ENCODE measurements at places on chromosomes 7 and 10. TPM values are rescaled to one million over a fixed set of nuclear protein-coding genes. Genes with fewer than 3 reads are reported as not detected.
A peak's percentile ranks its signal among the peaks of the same experiment; 100 is the strongest.

- DNase-seq, result no peak
Observed at GRCh38 chr10:70615784-70616522, 13.4 kb upstream of the PRF1 start.

- DNase-seq, result peak; percentile 56
Observed at GRCh38 chr7:47266799-47267198, 315.1 kb downstream of the TNS3 start.

GRCh38 chr7:140134039-140134438 is 42.7 kb downstream of the KDM7A start:
- DNase-seq, result no peak

DNA sequence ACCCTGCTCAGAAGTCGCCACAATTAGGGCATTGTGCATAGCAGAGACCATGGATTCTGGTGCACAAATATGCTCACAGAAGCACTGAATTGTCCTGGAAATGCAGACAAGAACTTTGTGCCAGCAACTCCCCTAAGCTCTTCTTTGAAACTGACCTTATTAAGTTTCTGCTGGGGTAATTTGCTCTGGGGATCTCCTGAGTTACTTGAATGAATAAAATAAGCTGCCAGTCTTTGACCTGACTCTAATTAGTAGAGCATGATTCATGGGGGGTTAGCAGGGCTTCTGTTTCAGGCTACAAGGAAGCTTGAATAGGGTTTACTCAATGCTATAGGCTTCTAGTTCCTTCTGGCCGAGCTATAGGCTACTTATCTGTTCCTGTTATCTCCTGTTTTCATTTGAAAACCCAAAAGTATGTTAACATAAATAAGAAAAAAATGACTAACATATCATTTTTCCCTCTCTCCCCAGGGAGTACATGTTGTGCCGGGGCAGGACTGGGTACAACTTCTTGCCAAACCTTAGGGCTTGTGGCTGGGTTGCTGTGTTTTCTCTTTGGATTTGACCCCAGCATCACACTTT is 169.0 kb upstream of the TMEM229A start:
- DNase-seq, result no peak

The ABCB1 gene
- polyA plus RNA-seq, result 13.4 TPM

DNA sequence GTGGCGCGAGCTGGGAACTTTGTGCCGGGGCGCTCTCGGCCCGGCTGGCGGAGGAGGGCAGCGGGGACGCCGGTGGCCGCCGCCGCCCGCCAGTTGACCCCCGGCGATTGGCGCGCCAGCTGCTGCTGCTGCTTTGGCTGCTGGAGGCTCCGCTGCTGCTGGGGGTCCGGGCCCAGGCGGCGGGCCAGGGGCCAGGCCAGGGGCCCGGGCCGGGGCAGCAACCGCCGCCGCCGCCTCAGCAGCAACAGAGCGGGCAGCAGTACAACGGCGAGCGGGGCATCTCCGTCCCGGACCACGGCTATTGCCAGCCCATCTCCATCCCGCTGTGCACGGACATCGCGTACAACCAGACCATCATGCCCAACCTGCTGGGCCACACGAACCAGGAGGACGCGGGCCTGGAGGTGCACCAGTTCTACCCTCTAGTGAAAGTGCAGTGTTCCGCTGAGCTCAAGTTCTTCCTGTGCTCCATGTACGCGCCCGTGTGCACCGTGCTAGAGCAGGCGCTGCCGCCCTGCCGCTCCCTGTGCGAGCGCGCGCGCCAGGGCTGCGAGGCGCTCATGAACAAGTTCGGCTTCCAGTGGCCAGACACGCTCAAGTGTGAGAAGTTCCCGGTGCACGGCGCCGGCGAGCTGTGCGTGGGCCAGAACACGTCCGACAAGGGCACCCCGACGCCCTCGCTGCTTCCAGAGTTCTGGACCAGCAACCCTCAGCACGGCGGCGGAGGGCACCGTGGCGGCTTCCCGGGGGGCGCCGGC is 870 bp downstream of the FZD1 start:
- peak; percentile 77 for DNase-seq

DNA sequence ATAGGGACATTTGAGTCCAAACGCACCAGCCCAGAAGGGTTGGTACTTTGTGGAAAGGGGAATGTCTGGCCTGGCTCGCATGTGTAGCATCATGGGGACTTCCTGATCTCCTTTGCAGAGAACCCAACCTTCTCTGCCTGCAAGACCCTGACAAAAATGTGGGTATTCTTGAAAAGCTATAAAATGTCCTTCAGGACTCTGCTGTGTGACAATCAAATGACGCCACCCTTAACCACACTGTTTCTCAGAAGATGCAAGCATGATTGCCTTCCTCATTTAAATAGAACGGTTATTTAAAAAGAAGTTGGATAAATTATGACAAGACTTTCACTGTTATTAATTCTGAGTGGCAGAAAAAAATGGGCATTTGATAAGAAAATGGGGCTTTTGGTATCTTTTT is 15.1 kb upstream of the GPR15LG start:
- DNase-seq, result no peak

GRCh38 chr10:86356296-86356695 is 10.3 kb downstream of the GRID1 start:
- no peak for DNase-seq

DNA sequence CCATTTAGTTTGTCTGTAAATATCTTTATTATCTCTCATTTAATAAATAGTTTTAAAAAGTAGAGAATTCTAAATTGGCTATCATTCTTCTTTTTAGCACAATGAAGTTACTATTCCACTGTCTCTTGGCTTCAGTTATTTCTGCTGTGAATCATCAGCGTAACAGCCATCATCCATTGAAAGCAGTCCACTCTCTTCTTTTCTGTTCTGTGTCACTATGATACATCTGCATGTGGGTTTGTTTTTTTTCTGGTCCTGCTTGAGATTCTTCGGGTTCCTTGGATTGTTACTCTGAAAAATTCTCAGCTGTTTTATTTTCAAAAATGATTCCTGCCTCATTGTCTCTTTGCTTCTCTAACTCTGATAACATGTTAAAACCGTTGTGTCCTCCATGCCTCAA is 52.5 kb downstream of the CSGALNACT2 start:
- DNase-seq, result no peak

DNA sequence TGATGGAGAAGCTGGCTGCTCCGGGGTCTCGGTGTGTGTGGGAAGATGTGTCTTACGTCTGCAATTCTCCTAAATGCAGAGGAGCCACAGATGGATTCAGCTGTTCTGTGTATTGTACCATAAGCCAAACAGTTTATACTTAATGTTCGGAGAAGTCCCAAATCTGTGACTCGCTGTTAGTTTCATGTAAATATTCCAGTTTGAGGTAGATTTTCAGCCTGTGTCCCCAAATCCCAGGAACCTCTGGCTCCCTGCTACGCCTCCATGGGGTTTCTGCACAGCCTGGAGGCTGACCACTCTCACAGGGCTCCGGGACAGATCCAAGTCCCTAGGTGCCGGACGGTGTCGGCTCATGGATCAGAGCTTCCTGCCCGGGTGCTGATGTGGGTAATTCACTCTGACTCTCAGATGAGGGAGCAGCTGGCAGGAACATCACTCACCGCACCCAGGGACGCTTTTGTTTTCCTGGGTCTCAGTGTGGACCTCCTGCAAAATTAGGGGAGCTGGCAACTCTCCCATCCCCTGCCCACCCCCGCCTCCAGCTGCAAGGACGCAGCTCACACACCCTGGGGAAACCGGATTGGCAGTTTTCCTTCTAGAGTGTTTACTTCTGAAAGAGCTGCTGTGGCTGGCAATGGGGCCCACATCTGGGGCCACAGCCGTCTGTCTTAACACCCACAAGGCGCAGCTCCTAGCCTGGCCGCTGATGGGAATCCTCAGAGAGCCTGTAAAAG is 421.1 kb upstream of the FOXK1 start:
- DNase-seq, result peak; percentile 74

DNA sequence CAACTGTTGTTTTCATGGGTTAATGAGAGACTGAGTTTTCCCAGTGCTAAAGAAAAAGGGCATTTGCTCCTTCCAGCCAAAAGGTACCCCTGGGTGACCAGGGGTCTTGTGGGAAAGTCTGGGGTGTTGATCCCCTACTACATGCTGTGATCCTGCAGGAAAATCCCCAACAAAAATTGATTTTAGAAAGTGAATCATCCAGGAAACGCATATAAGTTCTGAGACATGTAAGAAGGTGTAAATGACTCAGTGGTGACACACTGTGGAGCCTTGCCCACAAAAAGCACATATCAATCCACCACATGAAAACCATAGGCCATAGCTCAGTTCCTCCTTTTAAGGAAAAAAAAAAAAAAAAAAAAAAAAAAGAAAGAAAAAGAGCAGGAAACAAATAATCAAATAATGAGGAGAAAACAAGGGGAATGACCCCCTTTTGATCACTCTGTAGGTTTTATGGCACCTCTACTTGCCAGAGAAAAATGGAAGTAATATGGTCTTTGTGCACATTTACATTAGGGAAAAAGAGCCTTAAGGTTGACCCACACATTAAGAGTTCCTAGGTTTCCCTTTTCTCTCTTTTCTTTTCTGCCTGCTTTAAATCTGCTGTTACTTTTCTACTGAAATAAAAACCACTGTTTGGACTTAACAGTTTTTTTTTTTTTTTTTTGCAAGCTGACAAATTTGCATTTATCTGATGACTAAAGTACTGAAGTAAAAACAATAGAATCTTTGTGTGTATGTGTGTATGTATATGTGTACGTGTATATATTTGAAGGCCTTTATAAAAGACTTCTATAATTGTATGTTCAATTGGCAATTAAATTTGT is 386.0 kb downstream of the KIF20B start:
- no peak for DNase-seq

GRCh38 chr10:1532636-1533035 is 204.7 kb downstream of the ADARB2 start:
- peak; percentile 27 for DNase-seq

DNA sequence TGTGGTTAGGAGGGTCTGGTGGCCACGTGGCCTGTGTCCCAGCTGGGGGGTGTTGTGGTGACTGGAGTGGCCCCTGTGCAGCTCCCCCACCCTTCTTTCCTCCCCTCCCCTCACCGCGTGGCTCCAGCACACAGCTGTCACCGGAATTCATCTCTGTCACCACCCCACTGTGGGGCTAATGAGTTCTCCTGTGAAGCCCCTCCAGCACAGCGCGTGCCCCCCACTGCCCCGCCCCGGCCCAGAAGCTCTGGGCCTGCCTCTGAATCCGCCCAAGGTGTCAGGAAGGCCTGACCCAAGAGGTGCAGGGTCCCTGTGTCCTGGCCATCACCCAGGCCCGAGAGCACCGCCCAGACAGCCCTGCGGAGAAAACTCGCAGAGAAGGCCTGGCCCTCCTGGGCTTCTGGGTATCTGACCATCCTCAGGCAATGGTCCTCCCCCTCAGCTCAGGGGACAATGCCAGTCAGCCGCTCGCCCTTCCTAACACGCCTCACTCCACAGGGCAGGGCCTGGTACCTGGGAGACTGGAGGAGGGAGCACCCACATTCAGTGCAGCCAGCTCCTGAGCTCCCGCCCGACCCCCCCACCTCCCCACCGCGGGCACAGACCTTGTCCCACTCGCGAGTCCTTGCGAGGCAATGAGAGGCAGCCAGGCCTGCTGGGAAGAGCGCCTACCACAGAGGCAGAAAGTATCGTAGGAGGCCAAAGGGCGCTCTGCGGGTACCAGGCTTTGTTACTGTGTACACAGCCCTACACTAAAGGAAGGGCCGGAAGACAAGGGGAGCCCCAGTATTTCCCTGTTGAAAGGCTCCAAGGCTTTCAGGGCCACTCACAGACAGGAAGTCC is 38.2 kb downstream of the GBX1 start:
- DNase-seq, result no peak

The NKX2-3 gene
- polyA plus RNA-seq, result 7.2 TPM

The HOXA10 gene
- polyA plus RNA-seq, result 25.0 TPM

DNA sequence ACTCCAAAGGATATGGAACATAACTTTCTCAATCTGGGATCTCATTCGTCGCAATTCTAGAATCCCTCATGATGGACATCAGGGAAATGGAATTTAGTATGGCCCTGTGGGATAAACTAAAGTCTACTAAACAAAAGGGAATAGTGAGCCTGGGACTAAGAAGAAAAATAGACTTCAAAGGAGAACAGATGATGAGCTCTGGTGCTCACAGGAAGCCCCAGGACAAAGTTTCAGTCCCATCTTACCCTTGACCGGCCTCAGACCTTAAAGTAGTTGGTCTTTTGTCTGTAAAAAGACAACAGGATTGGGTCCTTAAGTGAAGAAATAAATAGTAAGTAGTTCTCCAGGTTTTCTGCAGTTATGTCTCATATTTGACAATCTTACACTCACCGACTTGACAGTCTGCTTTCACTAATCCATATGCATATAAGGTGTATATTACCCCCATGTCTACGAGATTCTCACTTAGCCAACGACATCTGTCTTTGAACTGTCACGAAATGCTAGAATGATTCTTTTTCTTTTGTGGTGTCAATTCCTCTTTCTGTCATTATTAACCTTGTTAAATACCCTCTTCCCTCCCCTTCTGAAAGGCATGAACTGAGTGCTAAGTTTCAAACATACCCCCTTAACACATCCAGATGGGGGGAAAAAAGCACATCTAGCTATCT is 10.9 kb upstream of the IKZF1 start:
- no peak for DNase-seq

The CLEC2L gene
- polyA plus RNA-seq, result 0.38 TPM

GRCh38 chr10:116312548-116312947 is 11.7 kb upstream of the CCDC172 start:
- no peak for DNase-seq

The CPN1 gene
- polyA plus RNA-seq, result not detected

DNA sequence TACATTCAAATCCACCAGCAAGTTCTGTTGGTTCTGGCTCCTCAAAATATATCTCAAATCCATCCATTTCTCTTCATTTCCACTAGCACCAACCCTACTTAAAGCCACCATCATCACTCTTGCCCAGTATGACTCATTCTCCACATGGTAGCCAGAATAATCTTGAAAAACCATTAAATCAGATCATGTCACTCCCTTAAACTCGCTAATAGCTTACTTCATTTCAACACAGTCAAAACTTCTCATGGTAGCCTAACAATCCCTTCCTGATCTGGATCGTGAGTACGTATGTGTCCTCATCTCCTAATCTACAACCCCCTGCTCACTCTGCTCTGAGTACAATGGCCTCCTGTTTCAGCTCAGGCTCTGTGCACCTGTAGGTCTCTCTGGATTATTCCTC is 8.7 kb downstream of the EPC1 start:
- no peak for DNase-seq

DNA sequence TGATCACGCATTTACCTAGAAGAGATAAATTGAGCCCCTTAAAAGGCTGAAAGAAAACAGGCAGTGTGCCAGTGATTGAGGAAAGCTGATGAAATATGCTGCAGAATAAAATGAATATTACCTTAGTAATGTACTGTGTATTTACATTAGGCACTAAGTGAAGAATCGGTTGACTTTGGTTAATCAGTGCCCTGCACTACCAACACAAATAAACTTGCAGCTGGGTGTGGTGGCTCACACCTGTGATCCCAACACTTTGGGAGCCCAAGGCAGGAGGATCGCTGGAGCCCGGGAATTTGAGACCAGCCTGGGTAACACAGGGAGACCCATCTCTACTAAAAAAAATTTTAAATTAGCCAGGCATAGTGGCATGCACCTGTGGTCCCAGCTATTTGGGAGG is 148.3 kb upstream of the TCF7L2 start:
- no peak for DNase-seq

- DNase-seq, result no peak
Observed at GRCh38 chr7:129786825-129787563, 165.8 kb downstream of the UBE2H start.

- DNase-seq, result no peak
Observed at GRCh38 chr10:96996275-96996965, 164.3 kb downstream of the LCOR start.
